ENCODE measurements at places on chromosomes 12 and 14. TPM values are rescaled to one million over a fixed set of nuclear protein-coding genes. Genes with fewer than 3 reads are reported as not detected.

The CCDC198 gene
- total RNA-seq: not detected

The IL23A gene
- total RNA-seq: not detected

The RSRC2 gene
- total RNA-seq: 20.8 TPM

The KRT72 gene
- not detected for total RNA-seq

The PLD4 gene
- total RNA-seq: not detected

The CEBPE gene
- not detected for total RNA-seq

The PLXNC1 gene
- total RNA-seq: 5.5 TPM

The C3AR1 gene
- 0.25 TPM for total RNA-seq

The IL22 gene
- total RNA-seq: not detected

The RAB15 gene
- total RNA-seq: 4.2 TPM

The SUOX gene
- 18.5 TPM for total RNA-seq

The PRKD1 gene
- 18.7 TPM for total RNA-seq

The LTB4R2 gene
- total RNA-seq: 1.9 TPM

The SNRNP35 gene
- total RNA-seq: 20.6 TPM

The CIROP gene
- total RNA-seq: 0.83 TPM

The NPFF gene
- not detected for total RNA-seq

The SMIM41 gene
- total RNA-seq: not detected
